ENCODE measurements at places on chromosomes 3 and 15.

- DNase-seq: no peak
These were observed 221.0 kb upstream of the EOMES start for GRCh38 chr3:27943106-27943505.

- no peak for DNase-seq
These were observed 10.0 kb upstream of the TM2D3 start for GRCh38 chr15:101662203-101662602.

DNA sequence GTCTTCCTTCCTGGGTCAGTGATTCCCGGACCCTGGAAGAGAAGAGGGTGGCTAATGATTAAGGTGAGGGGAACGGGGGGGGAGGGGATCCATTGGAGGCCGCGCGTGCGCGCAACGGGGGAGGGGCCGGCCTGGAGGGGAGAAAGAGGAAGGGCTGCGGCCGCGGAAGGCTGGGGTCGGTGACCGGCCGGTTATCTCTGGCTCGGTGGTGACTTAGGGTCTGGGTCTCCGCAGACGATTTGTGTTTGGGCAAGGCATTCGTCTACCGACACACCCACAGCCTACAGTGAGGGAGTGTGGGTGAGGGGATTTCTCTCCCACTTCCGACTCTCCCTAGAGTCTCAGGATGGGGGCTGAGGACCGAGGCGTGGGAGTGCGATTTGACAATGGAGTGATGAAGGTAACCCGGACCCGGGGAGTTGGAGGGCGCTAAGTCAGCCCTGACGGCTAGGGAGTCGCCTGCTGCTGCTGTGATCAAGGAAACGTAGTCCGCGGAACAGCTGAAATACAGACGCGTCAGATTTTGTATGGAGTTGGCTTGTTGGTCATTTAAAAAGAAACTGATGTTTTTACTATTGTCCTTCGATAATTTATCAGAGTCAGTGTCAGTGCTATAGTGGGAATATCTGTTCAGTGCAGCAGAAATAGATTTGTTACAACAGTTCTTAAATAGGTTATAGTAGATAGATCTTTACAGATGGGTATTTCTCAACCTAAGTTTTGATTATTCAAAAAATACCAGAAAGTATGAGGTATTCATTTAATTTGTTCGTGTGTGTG lies 733 bp downstream of the RNF111 start:
- peak; percentile 43 for DNase-seq

DNA sequence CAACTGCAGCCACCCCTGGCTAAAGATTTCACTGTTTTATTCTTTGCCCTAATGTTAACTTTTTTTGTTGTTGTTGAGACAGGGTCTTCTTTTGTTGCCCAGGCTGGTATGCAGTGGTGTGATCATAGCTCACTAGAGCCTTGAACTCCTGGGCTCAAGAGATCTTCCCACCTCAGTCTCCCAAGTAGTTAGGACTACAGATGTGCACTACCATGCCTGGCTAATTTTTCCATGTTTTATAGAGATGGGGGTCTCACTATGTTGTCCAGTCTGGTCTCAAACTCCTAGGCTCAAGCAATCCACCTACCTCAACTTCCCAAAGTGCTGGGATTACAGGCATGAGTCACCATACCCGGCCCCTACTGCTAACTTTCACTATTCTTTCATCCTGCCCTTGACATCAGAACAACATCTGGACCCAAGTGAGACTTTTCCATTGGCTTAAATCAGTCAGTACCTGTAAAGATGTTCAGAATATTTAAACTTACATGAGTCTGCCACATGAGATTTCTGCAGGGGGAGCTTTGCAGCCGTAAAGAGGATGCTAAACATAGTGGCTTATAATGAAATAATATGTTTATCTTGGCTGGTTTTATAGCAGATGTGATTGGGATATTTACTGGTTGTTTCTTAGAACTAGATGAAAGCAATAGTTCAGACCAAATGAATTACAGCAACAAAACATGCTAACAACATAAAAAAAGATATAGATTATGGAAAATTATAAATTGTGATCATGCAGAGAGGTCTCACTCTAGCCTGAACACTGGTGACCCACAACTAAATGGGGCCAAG lies 73.6 kb downstream of the HMG20A start:
- DNase-seq: no peak
